ENCODE measurements at places on chromosomes 1 and 21.

DNA sequence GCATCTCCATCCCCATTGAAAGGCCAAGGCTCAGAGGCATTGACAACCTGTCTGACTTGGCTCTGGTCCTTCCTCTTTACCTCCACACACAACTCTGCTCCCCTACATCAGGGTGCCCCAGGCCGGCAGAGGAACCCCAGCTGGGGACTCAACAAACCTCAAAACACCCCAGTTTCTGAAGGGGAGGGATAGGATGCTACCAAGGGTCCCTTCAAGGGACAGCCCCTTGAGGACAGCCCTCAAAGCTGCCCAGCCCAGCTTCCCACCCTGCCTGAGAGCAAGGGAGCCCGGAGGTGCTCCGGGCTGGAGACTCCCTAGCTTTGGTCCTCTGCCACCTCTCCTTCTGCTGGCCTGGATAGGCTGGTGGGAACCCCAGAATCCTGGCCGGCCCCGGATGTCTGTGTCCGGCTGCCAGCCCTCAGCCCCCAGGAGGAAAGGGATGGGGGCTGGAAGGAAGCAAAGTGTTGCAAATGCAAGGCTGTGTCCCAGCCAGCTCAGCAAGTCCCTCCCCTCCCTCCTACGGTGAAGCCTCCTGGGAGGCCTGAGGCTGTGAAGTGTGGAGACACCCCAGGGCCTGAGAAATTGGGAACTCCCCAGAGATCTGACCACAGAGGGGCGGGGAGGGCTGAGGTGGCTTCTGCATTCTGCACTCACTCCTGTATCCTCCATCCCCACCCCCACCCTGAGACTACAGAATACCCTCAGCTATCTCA is 1.1 kb upstream of the MARCKSL1 start:
- DNase-seq = no peak

DNA sequence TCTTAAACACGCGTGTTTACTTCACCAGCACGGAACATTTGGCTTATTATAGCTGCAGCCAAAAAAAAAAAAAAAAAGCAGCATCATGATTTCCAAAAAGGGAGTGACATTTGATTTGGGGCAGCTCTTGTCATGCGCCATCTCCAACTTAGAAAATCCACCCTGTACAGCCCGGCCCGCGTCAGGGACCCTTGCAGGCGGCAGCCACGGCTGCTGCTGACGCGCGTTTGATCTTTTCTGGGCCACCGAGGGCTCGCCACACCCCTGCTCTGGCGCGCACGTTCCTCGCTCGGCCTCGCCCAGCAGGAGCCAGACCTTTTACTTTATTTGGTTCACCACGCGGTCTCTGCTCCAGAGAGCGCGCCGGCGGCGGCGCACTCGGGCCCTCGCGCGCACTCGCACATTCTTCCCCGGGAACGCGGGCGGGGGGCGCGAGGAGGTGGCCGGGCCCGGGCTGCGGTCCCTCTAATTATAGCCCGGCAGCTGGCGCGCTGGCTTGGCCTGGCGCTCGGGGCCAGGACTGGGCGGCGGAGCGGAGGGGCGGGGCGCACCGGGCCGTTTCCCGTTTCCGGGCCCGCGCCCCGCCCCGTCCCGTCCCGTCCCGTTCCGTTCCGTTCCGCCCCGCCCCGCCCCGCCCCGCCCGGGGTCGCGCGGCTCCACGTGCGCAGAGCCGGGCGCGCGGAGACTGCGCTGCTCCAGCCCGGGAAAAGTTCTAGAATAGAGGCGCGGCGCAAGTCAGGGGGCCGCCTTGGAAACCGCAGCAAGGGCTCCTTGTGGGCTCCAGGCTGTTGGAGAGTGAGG is 10.2 kb downstream of the IRF2BP2 start:
- peak; percentile 90 for DNase-seq

DNA sequence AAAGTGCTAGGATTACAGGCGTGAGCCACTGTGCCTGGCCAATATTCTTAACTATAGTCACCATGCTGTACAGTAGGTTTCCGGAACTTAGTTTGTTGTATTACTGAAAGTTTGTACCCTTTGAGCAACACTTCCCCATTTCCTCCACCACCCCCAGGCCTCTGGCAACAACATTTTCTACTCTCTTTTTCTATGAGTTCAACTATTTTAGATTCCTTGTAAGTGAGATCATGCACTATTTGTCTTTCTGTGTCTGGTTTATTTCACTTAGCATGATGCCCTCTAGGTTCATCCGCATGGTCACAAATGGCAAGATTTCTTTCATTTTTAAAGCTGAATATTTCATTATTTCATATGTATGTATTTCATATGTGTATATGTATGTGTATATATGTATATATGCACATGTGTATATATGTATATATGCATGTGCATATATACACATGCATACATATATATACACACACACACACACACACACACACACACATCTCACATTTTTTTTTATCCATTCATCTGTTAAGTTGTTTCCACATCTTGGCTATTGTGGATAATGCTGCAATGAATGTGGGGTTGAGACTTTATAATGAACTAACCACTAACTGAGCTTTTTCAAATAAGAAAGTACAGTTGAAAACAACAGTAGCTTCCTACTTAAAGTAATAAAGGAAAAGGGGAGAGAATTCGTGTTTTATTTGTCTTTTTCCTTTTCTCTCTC is 256.8 kb upstream of the C1orf105 start:
- DNase-seq = no peak

DNA sequence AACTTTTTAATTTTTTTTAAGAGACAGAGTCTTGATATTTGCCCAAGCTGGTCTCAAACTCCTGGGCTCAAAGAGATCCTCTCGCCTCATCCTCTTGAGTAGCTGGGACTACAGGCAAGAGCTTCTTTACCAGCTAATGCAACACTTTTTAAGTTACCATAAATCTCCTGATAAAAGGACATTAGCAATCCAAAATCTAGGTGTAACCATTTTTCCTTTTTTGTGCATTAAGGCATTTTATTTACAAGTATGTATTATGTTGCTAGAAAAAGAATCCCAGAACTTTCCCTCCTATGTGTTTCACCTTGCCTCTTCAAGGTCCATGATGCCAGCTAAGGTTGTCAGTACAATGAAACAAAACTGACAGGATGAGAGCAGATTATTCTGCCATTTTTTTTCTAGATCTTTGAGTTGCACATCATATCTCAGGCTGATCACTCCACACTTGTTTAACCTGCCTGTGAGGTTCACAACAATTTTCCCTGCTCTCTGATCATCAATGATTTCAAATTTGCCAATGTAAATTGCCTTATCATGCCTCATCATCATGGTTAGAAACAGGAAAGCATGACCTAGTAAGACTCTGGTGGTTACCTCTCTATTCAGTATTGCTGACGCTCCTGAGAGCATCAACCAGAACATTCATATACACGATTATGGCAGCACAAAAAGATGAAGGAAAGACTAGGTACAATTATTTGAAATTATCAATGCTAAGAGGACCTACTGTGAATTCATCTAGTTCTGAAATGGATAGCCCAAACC is 173.2 kb downstream of the EIF4G3 start:
- DNase-seq = no peak

GRCh38 chr1:110582378-110582777 is 23.8 kb downstream of the KCNA2 start:
- peak; percentile 23 for DNase-seq

DNA sequence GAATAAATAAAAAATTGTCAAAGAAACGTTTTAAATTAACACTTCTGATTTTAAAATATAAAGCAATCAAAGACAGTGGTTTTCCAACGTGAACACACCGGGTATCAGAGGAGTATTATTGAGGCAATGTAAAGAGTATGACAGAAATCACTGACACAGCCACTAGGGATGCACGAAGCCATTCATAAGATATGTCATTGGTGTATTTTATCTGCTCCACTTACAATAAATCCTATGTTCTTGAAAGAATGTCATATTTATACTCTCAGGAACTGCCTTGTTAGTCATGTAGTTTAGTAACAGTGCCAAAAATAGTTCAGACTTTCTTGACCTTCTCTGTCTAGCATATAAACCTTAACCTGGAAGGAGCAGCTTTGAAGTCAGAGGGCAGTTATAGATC is 835.0 kb upstream of the NCAM2 start:
- no peak for DNase-seq

- DNase-seq = no peak
Measured at GRCh38 chr1:224668984-224669383, 52.9 kb downstream of the CNIH3 start.

GRCh38 chr1:62810420-62811274 is 26.7 kb downstream of the ATG4C start:
- DNase-seq = no peak

GRCh38 chr1:222813866-222814535 is 838 bp upstream of the DISP1 start:
- no peak for DNase-seq

DNA sequence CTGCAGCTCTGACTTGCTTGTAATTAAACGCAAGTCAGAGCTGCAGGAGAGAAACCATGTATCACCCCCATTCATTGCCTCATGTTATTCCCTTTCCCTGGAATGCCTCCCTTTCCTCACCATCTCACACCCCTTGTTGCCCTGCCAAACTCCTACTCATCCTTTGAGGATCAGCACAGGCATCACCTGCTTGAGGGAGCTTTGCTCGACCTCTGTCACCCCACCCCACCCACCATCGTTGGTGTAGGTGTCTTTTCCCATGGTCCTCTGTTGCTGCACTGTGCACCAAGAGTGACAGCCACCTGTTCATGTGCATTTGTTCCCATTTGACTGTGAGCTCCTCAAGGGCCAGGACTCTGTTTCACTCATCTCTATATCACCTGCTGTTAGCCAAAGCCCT is 117.2 kb downstream of the PLPP3 start:
- no peak for DNase-seq

DNA sequence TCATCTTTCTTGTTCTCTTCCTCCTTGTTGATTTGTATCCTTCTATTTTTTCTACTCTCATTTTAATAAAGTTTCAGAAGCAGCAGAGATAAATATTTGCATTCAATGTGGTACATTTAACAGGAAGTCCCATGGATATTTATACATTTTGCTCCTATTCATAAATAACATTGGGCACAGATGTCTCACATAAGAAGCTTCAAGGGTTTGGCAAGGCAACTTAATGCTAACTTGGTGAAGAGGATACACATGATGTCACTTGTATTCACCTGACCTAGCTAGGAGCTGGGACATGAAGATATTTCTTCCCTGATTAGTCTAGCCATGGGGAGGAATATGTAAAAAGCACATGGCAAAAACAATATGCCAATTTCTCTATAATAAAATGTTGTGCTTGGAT is 65.1 kb upstream of the DUSP10 start:
- no peak for DNase-seq

DNA sequence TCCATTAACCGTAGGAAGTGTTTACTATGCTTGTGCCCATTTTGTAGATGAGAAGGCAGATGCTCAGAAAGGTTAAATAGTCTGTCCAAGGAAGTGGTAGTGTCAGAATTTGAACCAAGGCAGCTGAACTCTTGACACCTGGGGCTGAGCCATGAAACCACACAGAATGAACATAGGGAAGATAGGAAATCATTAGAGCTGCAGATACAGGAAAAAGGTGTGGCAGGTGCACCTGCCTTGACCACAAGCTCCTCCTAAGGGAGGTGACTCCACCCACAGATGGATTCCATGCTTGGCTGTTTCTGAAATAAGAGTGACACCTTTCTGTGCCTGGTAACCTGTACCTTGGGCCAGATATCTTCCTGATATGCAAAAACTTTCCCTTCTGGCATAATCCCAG is 69.9 kb upstream of the IGSF21 start:
- no peak for DNase-seq

GRCh38 chr1:26021647-26022403 is at the start of gene EXTL1:
EXTL1 (plus strand) TSS chr1:26021775; CDS start chr1:26022647, 872 bp downstream.
- peak; percentile 82 for DNase-seq

- no peak for DNase-seq
Measured at GRCh38 chr1:100413035-100413434, 60.7 kb downstream of the CDC14A start.

DNA sequence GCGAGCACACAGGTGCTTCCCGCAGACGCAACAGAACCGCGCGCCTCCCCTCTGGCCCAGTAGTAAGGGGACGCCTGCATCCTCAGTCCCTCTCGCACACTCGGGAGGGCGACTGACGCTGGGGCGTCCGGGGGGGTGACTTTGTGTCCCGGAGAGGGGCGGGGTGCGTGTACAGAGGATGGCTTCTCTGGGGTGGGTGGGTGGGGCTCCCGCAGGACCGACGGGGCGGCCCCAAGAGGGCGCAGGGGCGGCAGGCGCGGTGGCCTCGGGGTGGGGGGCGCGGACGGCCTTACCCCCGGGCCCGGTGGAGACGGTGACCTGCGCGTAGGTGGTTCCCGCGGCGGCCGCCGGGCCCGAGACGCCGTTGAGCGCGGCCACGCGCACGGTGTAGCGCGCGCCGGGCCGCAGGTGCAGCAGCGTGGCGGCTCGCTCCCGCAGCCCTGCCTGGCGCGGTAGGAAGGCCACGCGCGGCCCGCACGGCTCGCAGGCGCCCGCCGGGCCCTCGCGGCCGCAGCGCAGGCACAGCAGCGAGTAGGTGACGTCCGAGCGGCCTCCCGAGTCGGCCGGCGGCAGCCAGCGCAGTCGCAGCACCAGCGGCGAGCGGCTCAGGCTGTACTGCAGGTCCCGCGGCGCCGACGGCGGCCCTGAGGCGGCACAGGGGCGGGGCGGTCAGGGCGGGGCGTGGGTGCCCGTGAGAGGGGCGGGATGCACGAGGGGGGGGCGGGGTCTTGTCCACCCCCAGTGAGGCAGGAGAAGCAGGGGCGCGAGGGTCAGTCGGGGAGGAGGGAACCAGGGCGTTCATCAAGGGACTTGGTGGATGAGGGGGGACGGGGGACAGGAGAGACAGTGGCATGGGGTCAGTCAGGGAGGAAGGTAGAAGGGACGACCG is 12.1 kb downstream of the EPHA10 start:
- DNase-seq = no peak

- DNase-seq = no peak
Measured at GRCh38 chr1:156114919-156115513, 505 bp downstream of the LMNA start.

- DNase-seq = no peak
Measured at GRCh38 chr1:173608503-173609216, 5.8 kb upstream of the SLC9C2 start.

- DNase-seq = no peak
Measured at GRCh38 chr1:87799451-87799850, 470.8 kb downstream of the LMO4 start.

GRCh38 chr1:91876781-91877573 is 9.0 kb downstream of the TGFBR3 start:
- no peak for DNase-seq
